ENCODE measurements at places on chromosomes 7 and 10. TPM values are rescaled to one million over a fixed set of nuclear protein-coding genes. Genes with fewer than 3 reads are reported as not detected.

The SMKR1 gene
- 7.1 TPM for total RNA-seq

The VENTX gene
- total RNA-seq: not detected

The IL6 gene
- total RNA-seq: 7.2 TPM

The EBLN1 gene
- not detected for total RNA-seq

The GJC3 gene
- total RNA-seq: 0.27 TPM

The PNLIP gene
- not detected for total RNA-seq

The ACSL5 gene
- 0.21 TPM for total RNA-seq

The MYPN gene
- total RNA-seq: 2.7 TPM

The PITX3 gene
- total RNA-seq: 0.32 TPM

The TCAF2 gene
- total RNA-seq: 0.36 TPM

The ADRA2A gene
- 0.07 TPM for total RNA-seq

The MMD2 gene
- total RNA-seq: not detected

The ZNF775 gene
- total RNA-seq: 6.8 TPM

The INPP5A gene
- 17.3 TPM for total RNA-seq

The NKX2-3 gene
- total RNA-seq: not detected

The KLF14 gene
- total RNA-seq: not detected

The PARD3 gene
- 75.1 TPM for total RNA-seq

The CLCN1 gene
- total RNA-seq: not detected

The LRGUK gene
- 0.30 TPM for total RNA-seq

The MAT1A gene
- total RNA-seq: not detected

The CH25H gene
- total RNA-seq: 0.09 TPM

The NUTM2B gene
- 0.27 TPM for total RNA-seq

The SLC39A12 gene
- total RNA-seq: not detected

The DHTKD1 gene
- total RNA-seq: 8.6 TPM

The SPDYE1 gene
- total RNA-seq: not detected

The IDE gene
- total RNA-seq: 24.1 TPM

The GSAP gene
- 2.8 TPM for total RNA-seq

The PARG gene
- 20.1 TPM for total RNA-seq

The ACTA2 gene
- total RNA-seq: 17.2 TPM

The CYP26A1 gene
- 3.4 TPM for total RNA-seq

The C10orf67 gene
- total RNA-seq: 0.10 TPM

The VWDE gene
- 0.31 TPM for total RNA-seq

The FKBP9 gene
- 79.3 TPM for total RNA-seq
